ENCODE measurements at places on chromosomes 16 and 17. TPM values are rescaled to one million over a fixed set of nuclear protein-coding genes. Genes with fewer than 3 reads are reported as not detected.

DNA sequence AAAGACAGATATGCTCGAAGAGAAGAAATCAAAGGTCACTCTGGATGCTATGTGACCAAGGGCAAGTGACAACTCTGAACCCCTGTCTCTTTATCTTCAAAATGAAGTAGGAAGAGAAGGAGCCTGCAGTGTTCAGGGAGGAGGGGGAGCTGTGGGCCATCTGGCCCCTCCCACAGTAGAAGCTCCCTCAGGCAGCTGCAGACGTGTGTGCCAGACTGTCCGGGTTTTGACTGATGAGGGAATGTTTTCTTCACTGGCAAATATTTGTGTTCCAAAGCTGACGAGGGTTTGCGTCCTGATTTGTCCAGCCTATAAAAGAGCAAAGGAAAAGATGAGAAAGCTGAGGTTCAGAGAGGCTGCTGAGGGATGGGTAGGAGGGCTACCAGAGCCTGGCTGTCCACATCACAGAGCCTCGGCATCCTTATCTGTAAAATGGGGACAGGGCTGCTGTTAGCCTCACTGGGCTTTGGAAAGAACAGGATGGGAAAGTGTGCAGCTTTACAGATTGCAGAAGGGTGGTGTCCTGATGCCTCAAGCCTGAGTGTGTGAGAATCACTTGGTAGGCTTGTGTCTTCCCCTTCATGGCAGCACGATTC is 1.8 kb upstream of the GINS2 start:
- no peak for DNase-seq

The WNT9B gene
- total RNA-seq = not detected

The DHX8 gene
- total RNA-seq = 40.9 TPM

The ICAM2 gene
- total RNA-seq = 38.2 TPM

DNA sequence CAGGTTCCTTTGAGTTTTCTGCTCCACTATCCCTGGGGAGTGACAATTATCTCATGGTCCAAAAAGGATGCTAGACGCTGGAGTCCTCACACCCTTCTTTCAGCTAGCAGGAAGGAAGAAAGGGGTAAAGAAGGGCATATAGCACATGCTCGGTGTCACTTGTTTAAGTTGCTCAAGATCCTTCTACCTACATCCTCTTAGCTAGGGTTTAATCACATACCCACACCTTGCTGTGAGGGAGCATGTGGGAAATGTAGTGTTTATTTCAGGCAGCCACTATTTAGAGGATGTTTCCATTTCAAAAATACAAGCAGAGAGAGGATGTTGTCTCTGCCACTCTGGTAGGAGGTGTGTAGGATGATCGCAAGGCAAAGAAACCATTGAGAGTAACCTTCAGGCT is 4.5 kb downstream of the PRKCB start:
- no peak for DNase-seq

DNA sequence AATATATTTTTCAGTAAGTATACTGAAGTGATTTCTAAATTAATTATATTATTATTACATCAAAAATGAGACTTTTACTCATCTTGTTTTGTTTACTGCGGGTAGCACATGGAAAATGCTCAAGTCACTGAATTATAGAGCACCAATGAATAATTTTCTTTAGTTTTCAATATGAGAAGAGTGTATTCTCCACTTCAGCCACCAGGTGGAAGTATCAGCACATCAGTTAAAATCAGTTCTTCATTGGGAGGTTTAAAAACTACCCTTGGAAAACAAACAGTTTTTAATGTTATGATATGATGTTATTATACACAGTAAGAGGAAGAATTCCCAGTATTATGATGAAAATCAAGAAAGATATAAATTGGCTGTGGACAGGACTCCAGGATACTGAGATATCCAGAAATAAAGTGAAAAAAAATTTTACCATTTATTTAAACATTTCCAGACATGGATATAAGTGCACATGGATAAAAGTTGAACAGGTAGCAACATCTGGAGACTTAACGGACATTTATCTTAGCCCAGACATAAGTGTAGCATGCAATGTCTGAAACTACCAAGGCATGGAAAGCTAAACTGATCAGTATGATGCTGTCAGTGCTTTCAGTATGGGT is 467.3 kb downstream of the KCNJ2 start:
- DNase-seq = no peak

DNA sequence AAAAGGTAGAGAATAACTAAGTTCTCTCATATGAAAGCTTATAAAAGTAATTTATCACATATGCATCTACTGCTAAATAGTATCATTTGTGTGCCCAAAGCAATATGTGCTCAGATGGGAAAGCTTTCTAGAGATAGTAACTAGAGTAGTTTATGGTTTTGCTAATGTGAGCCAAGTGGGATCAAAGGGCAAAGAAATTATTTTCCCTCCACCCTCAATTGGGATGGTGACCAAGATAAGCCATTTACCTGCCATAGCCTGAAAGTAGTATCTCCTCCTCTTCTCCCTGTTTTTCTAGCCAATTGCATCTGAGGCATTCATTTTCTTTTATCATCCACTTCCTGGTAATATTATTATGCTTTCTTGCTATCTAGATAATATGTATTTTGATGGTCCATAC is 41.9 kb upstream of the KCNJ16 start:
- DNase-seq = no peak

The MAPT gene
- 4.8 TPM for total RNA-seq

The RPL27 gene
- 743 TPM for total RNA-seq

DNA sequence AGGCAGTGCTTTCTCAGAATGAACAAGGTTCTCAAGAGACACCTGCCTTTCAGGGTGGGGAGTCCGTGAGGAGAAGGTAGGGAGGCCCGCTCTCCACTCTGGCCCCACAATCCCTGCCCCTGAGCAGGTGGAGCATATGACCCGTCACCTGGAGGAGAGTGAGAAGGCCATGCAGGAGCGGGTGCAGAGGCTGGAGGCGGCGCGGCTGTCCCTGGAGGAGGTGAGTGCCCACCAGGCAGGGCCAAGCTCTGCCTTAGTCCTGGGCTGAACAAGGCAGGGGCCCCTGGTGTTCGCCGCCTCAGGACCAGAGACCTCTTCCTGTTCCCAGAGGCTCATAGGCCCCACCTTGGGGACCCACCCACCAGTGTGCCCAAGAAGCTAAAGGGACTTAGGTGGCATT is 2.5 kb upstream of the RAC3 start:
- DNase-seq = no peak

GRCh38 chr17:27547301-27547683 is 83.7 kb upstream of the LGALS9 start:
- DNase-seq = no peak

DNA sequence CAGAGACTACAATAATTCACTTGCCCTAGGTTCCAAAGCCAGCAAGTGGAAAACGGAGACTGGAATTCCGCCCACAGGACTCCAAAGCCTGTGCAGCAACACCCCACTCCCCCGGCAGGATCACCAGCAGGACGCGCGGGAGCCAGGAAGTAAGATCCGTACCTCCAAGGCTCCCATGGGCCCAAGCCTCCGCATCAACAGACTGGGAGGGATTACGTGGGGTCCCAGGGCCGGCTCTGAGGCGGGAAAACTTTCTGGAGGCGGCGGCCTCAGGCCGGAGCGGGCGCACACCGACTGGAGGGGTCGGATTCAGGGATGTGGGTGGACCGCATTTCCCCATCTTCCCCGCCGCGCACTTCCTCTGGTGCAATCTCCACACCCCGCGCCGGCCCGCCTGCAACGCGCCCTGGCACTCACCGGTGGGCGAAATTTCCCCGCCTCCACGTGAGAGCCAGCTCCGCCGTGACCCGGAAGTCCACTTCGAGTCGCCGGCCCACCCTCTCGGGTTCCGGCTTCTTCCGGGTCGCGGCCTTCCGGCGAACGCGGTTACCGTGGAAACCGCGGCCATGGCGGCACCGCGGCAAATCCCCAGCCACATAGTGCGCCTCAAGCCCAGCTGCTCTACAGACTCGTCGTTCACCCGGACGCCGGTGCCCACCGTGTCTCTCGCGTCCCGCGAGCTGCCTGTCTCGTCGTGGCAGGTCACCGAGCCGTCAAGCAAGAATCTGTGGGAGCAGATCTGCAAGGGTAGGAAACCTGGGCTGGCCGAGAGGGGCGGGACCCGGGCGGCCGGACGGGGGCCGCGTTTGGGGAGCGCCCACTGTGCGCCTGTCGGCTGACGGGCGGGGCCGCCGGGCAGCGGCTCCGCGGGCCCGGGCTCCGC is at the start of the genes IQCK and KNOP1:
Gene IQCK, plus strand, starts transcription at position 531 of the 883 bp plus-strand sequence. Its CDS starts 36 bp downstream, at position 567.
Gene KNOP1, minus strand, starts transcription at position 487 of the 883 bp plus-strand sequence. CDS start 3,192 bp downstream, outside the sequence.
- DNase-seq = peak; percentile 94

DNA sequence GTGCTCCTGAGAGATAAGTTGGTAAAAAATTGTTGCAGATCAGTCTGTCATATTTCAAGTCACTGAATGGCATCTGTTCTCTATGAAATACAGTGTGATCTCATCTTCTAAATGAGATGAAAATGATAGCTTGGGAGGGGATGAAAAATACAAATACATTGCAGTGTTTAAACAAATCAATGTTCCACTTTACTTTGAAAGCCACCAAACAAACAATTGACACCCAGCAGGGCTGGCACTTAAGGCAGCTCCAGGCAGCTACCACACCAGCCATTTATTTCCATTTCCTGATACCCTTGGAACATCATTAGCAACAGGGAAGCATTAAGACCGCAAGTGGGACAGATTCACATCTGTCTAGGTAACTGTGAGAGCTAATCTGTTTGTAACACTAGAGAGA is 827.6 kb upstream of the KIF2B start:
- no peak for DNase-seq

The CHST4 gene
- total RNA-seq = not detected

The FBXO39 gene
- 0.98 TPM for total RNA-seq

- no peak for DNase-seq
These were observed 54.9 kb upstream of the TOB1 start for GRCh38 chr17:50920891-50921586.

DNA sequence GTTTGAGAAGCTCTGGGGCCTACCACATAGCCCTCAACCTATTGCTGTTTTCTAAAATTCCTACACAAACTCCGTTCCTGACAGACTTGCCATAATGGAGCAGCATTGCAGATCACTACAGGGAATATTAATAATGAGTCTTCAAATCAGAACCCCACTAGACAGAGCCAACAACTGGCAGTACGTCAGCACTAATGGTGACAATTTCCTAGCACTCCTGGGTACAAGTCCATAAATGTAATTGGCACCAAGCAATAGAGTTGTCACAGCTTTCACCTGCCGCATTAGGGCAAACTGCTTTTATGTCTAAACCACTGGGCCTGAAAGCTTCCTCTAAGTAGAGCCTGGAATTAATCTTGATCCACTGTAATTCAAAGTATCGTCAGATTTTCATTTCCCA is 25.5 kb upstream of the ABAT start:
- no peak for DNase-seq

- no peak for DNase-seq
These were observed 17.1 kb downstream of the PSKH1 start for GRCh38 chr16:67910158-67910557.

DNA sequence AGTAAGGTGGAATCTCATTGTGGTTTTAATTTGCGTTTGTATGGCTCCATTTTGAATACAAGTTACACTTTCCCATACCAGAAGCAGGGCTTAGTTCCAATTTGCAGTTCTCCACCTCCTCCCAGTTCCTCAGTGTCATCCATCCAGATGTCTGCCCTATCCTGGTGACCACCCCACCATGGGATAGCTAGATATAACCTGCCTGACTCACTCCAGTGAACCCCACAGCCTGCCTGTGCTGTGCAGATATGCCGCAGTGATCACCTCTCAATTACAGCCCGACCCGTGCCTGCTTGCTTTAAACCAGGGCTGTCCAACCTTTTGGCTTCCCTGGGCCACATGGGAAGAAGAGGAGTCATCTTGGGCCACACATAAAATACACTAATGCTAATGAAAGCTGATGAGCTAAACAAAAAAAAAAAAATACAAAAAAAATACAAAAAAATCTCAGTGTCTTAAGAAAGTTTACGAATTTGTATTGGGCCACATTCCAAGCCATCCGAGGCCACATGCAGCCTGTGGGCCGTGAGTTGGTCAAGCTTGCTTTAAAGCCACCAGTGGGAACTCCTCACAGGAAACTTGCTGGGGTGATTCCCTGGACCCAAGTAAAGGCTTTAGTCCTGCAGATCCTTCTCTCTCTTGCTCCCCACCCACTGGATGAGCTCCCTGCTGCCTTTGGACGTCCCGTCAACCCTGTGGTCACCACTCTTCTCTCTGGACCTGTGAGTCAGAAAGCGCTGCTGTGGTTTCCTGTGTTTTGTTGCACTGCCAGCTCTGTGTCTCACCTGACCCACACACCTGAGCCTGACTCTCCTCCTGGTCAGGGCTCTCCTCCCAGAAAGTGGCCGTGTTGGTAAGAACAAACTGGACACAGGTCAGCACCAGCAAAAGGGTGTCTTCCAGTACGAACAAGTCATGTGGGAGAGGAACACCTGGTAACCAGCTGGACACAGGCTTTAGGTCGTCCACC is 83.0 kb downstream of the EMP2 start:
- no peak for DNase-seq

The PPM1E gene
- 0.22 TPM for total RNA-seq

GRCh38 chr16:86496262-86496928 is 13.9 kb upstream of the FOXF1 start:
- no peak for DNase-seq

- peak; percentile 78 for DNase-seq
These were observed 8.1 kb upstream of the KIFC3 start for GRCh38 chr16:57810197-57811031.

GRCh38 chr16:84924331-84925091 is 86.8 kb downstream of the ZDHHC7 start:
- peak; percentile 89 for DNase-seq

The C1QTNF1 gene
- total RNA-seq = 22.6 TPM

The BTBD17 gene
- not detected for total RNA-seq

The SECTM1 gene
- 22.2 TPM for total RNA-seq

DNA sequence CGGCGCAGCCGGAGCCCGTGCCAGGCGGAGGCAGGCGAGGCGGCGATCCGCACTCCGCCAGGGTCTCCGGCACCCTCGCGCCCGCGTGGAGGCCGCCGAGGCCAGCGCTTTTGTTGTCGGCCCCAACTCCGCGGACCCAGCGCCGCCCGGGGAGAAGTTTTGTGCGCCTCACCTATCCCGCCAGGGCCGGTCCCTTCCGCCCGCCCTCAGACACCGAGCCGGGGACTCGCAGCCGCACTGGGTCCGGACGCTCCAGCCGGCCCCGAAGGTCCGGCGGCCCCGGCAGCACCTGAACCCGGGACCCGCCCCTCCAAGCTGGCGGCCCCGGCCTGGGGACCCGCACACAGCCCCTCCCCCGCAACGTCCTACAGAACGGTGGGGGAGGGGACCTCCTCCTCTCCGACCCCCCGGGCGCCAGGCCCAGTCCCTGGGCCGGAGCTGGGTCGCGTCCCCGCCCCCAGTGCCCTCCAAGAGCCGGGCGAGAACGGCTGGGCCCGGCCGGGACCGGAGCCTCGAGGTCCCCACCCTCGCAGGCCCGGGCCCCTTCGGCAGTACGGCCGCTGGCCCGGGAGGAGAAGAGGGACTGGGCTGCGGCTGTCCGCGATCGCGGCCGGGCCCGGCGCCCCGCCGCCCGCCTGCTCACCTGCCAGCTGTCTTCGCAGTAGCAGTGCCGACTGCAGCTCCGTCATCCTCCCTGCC is 698 bp downstream of the UBE2G1 start:
- DNase-seq = peak; percentile 69
